CD4-positive, alpha-beta T cell treated with Interleukin-15 for 4 hours (primary cell): ENCODE measurements at places on chromosomes 5 and 9.

DNA sequence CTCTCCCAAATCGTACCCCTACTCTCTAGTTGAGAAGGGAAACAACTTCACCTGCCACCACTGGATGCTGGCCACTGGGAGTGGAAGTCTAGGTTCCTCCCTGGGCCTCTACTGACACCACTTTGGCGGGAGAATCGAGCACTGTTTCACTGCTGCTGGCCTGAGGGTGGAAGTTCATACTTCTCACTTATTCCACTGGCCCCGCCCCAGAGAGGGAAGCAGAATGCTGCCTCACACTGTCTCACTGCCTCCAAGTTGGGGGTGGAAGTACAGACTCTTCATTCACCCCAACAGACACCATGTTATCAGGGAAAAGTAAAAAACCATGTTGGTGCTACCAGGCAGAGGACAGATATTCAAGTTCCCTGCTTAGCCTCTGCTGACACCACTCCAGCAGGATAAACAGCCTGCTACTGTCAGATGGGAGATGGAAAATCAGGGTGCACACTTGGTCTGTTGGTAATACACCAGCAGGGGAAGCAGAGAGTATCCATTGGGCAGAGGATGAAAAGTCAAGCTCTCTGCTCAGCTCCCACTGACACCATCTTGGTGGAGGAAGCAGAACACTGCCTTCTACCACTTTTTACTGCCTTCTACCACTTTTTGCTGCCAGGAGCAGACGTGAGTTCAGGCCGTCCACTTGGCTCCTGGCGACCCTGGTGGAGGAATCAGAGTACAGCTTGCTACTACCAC, 159.4 kb downstream of the SIL1 start:
- no peak for DNase-seq

GRCh38 chr5:103587185-103587748, 24.7 kb upstream of the NUDT12 start:
- DNase-seq, result no peak

- DNase-seq, result no peak
Measured at GRCh38 chr9:105138306-105138801, 106.1 kb upstream of the SLC44A1 start.

GRCh38 chr5:17309462-17309861, 92.0 kb downstream of the BASP1 start:
- no peak for DNase-seq

- no peak for DNase-seq
Measured at GRCh38 chr5:127358740-127359139, 68.1 kb downstream of the MEGF10 start.

GRCh38 chr5:148951612-148952011, 111.2 kb downstream of the SH3TC2 start:
- DNase-seq, result no peak
